ENCODE measurements at places on chromosomes 2 and 18.

GRCh38 chr2:46803547-46803878 is 112.1 kb downstream of the MCFD2 start:
- DNase-seq = no peak

GRCh38 chr2:139790807-139791752 is 1010.9 kb upstream of the NXPH2 start:
- DNase-seq = peak; percentile 28

GRCh38 chr18:79693561-79694205 is 14.1 kb downstream of the CTDP1 start:
- no peak for DNase-seq

- peak; percentile 77 for DNase-seq
These were observed 19.2 kb upstream of the IL36G start for GRCh38 chr2:112958428-112959108.

DNA sequence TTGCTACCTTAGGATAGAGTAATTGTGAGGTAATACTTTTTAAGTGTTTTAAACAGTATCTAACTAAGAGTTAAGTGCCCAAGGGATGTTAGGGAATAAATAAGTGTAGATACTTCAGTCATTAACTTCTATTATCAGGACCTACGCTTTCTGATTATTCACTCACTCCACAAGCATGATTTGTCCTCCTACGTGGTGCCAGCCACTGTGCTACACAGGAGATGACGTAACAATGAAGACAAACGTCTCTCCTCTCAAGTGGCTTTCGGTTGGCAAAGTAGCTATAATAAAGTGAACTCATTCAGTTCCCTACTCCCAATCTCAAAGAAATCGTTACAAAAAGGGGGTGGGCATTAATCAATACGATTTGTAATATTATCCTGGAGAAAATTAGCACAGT is 100.9 kb upstream of the SETBP1 start:
- no peak for DNase-seq

DNA sequence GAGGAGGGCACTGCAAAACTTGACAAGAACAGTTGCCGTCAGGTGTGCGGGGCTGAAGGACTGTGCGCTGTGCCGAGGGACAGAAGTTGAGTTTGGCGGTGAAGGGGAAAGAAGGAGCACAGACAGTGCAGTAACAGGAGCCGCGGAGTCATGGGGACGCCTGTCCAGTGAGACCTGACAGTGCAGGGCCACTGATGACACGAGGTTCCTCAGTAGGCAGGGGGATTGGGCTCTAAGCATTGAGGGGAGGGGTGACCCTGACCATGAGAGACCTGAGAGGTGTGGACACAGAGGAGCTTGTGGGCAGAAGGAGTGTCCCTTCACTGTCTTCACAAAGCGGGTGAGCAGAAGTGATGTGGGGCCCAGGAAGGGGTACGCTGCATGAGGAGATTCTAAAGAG is 104.8 kb downstream of the MTCL1 start:
- no peak for DNase-seq

- no peak for DNase-seq
These were observed 142.9 kb upstream of the FIGN start for GRCh38 chr2:163878718-163879117.
